ENCODE measurements at places on chromosomes 6 and 20. TPM values are rescaled to one million over a fixed set of nuclear protein-coding genes. Genes with fewer than 3 reads are reported as not detected.

DNA sequence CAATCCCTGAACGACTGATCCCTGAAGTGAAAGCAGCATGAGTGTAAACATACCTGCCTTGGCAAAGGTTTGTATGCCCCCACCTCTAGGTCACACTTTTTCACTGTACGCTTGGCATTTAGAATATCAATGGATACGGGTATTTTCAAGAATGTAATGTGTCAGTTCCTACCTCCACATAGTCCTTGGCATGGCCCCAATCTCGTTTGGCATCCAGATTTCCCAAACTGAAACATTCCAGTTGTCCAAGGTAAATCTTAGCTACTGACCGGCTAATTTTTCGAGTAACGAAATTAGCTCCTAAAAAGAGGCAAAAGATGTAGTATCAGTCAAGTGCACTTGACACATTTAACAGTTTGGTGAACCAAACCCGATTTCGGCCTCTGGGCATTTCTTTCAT is 315.5 kb downstream of the GMDS start:
- ATAC-seq, result no peak

GRCh38 chr6:88386167-88386566 is 220.0 kb upstream of the CNR1 start:
- no peak for ATAC-seq

The VWA7 gene
- total RNA-seq, result 4.2 TPM

DNA sequence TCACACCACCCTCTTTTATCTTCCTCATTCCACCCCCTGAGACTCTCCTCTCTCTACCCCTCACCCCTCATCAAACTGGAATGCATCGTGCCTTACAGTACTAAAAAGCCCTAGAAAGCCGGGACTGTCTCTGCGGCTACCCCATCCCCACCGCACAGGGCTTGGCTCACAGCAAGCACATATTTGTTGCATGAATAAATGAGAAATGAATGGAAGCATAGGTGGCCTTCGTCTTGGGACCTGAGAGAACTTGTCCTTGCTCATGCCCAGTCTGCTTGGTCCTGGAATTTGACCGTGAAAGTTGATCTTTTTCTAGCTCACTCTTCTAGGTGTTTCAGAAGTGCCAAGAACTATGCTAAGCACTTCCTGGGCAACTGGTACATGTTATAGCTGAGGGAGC is 53.3 kb downstream of the APCDD1L start:
- ATAC-seq, result no peak

DNA sequence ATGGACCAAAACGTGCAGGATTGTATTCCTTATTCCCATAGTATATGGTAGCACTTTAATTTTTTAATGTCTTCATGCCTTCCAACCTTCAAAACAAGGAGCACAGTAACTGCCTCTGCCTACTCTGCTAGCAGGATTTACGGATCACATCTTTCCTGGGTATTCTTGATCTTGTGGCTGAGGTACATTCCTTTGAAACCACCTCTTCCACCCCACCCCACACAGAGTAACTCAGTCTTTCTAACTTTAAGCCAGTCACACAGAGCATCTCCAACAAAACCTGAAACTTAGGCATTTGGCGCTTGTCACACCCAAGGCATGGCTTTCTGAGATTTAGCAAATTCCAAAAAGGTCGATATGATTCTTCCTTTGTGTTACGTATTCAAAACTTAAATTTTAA is 2.3 kb upstream of the ID4 start:
- ATAC-seq, result no peak

DNA sequence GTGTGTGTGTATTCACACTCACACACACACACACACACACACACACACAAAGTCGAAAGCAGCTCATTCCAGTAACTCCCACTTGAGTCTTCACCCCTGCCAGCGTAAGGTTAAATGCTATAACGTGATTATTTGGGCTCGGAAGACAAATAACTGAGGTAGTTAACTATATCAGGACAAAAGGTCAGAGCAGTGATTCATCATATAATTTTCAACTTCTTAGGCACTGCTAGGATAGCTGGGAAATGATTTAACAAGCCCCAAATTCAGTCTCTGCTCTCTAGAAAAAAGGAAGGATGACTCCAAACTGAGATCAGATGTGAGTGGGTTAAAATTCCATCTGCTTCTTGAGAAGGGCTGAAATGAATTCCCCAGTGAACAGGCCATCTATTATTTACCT is 30.7 kb downstream of the HDGFL1 start:
- no peak for ATAC-seq

DNA sequence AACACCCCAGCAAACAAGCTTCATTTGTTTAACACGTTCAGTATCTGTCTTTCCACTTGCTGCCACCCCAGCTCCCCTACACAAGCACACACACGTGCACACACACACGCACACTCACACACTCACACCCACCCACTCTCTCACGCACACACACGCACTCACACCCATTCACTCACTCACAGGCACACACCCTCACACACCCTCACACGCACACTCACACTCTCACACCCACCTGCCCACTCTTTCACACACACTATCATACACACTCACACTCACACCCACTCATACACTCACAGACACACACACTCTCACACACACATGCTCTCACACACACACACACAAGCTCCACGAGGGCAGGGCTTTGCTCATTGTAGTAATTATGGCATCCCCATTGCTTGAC is 378.8 kb upstream of the SULF2 start:
- ATAC-seq, result no peak

DNA sequence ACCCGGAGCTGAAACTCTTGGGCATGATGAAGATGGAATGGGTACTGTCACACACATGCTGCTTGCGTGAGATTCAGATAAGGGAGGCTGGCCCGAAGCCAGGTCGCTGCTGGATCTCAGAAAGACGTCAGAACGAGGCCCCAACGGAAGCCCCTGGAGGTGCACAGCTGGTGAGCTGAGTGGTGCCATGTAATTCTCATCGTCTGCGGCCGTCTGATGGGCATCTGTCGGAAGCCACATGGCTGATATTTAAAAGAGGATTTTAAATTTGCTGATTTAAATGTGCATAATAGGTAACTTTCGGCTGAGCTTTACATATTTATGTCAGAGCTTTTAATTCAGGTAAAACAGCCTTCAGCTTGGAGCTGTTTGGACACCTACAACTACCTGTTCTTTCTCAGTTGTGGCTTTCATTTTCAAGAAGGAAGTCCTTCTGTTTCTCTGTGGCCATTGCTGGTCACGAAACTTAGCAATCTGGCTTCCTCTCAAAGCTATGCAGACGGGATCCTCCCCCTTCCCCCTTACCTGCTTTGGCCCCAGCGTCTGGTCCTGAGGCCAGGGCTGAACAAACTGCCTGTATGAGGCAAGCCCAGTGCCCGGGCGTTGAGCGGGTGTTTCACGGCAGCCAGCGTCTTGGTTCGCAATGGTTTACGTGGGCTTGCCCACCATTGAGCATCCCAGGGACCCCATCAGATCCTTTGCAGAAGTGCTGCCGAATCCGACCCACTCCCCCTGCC is 9.2 kb downstream of the SLCO4A1 start:
- ATAC-seq, result peak; percentile 70

DNA sequence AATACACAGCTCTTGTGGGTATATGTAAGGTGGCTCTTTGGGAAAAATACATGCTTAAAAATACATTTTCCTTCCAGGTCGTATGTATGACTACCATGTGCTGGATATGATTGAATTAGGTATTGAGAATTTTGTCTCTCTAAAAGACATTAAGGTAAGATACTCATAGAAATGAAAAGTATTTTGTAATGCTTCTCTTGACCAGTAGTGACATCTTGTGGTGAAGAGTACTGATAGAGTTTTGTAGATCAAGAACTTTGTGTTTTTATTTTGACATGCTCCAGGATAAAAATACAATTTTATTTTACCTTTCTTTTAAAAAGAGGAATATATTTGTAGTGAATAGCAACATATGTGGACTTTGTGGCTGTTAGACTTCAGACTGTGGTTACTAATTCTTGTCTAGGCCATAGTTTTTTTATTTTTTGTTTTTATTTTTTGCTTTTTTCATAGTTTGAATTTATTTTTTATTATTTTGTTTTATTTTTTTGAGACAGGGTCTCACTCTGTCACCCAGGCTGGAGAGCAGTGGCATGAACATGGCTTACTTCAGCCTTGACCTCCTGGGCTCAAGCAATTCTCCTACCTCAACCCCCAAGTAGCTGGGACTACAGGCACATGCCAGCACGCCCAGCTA is 17.9 kb downstream of the RPF2 start:
- no peak for ATAC-seq

The GDAP1L1 gene
- total RNA-seq, result not detected

DNA sequence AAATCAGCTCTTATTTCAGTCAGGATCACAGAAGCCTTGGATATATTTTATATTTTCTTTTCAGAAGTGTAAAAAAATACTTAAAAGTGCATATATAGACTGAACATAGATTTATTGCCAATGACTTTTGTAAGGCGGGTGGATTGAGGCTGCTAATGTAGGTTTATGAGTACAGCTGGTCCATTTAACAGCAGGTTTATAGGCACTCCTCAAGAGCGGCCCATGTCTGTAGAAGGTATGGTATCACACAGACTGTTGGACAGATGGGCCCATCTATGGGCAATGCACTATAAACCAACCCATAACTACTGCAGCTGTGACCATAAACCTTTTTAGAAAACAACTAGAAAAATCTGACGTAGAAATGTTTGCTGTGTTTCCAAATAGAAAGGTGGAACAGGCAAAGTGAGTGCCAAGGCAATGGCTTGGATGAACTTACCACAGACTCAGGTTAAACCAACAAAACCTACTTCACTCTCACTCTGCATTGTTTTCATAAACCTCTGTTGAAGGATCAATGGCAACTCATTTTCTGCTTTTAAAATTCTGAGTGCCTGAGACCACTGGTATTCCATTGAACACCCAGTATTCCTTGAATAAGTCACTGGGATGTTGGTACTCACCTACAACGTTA is 170.6 kb upstream of the EYA4 start:
- ATAC-seq, result no peak

- ATAC-seq, result no peak
Observed at GRCh38 chr6:56637640-56638039, 5.0 kb downstream of the DST start.

DNA sequence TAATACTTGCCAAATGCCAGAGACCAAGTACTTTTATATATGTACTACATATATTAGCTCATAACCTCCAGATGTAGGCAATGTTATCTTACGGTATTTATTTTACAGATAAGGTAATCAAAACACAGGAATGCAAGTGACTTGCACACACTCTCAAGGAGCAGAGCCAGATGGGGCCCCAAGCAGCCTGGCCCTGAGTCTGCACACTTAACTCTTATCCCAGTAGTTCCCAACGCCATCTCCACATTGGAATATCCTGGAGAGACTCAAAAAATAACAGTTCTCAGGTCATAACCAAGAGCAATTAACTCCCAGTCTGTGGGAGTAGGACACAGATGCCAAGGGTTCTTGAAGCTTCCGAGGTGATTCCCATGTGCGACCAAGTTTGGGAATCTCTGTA is 398.7 kb downstream of the PHF3 start:
- no peak for ATAC-seq

- ATAC-seq, result no peak
Observed at GRCh38 chr6:121449331-121449730, 13.9 kb downstream of the GJA1 start.

GRCh38 chr6:20838113-20838512 is 303.9 kb downstream of the CDKAL1 start:
- no peak for ATAC-seq

DNA sequence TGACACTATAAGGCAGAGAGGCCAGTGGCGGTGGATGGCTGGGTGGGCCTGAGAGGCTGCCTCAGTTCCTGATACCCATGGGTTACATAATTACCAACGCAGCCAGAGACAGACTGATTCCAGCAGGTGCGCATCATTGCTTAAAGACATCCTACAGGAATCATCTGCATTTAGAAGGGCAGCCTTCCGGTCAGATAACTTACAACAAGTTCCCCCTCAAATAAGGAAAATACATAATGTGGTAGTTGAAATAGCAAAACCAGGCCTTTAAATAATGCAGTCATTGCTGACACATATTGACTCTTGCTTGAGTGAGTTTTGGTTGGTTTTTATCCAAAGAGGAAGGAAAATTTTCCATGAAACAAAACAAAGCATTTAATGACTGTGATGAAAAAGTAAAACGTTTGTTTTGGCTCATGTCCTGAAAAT is 81.9 kb downstream of the SIM1 start:
- no peak for ATAC-seq

The CRIP3 gene
- 4.6 TPM for total RNA-seq

DNA sequence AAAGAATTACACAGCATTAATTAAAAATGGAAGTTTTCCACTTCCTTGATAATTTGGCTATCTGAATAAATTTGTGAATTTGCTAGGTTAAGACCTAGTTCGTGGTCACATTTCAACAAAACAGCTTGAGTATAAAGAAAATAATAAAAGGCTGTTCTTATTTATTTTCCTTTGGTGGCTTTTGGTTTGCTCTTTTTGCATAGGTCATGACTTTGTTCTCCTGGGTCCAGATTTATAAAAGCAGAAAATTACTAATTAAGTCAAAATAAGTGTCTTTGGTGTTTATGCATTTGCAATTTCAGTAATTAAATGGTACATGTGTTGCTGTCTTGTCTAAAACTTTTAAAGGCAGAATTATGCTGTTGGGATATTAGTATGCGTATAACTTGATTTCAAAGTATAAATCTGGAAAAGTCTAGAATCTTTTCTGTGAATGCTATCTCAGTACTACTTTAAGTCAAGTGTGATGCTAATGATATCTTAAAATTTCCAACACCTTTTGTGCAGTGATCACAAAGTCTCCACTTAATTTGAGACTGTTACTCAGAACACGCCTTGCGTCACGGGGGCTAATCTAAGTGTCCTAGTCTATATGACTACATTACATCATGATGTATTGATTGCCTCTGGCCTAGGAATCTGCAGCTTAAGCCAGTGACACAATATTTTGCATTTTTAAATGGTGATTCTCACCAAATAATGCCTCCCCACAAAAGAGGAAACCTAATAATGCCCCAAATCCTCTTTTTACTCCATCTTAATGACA is 41.0 kb downstream of the GNAS start:
- ATAC-seq, result peak; percentile 32

GRCh38 chr6:35317483-35318195 is 20.0 kb downstream of the DEF6 start:
- ATAC-seq, result no peak

DNA sequence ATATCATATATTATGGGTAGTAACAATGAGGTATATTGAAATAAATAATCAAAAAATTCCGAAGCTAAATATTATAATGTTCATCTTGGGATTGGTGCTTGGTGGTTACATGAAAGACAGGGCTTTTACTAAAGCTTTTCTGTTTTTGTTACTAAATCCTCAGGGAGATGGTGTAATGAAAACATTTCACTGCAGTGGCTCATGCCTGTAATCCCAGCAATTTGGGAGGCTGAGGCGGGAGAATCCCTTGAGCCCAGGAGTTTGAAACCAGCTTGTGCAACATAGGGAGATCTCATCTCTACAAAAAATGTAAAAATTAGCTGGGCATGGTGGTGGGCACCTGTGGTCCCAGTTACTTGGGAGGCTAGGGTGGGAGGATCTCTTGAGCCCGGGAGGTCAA is 42.9 kb downstream of the AFG1L start:
- ATAC-seq, result no peak
